Activated CD4-positive, alpha-beta T cell treated with anti-CD3 and anti-CD28 coated beads, Interleukin-2, amount 10 ng/mL, durations not matched to agents 7 days and 5 days (primary cell): ENCODE measurements at places on chromosomes 12 and 14. TPM values are rescaled to one million over a fixed set of nuclear protein-coding genes. Genes with fewer than 3 reads are reported as not detected.

Gene SLCO1B1
- not detected for total RNA-seq

Gene CD163
- not detected for total RNA-seq

Gene RAB35
- total RNA-seq: 76.5 TPM

Gene AJUBA
- total RNA-seq: 1.4 TPM

Gene DAO
- total RNA-seq: not detected

Gene KLRC2
- total RNA-seq: not detected

DNA sequence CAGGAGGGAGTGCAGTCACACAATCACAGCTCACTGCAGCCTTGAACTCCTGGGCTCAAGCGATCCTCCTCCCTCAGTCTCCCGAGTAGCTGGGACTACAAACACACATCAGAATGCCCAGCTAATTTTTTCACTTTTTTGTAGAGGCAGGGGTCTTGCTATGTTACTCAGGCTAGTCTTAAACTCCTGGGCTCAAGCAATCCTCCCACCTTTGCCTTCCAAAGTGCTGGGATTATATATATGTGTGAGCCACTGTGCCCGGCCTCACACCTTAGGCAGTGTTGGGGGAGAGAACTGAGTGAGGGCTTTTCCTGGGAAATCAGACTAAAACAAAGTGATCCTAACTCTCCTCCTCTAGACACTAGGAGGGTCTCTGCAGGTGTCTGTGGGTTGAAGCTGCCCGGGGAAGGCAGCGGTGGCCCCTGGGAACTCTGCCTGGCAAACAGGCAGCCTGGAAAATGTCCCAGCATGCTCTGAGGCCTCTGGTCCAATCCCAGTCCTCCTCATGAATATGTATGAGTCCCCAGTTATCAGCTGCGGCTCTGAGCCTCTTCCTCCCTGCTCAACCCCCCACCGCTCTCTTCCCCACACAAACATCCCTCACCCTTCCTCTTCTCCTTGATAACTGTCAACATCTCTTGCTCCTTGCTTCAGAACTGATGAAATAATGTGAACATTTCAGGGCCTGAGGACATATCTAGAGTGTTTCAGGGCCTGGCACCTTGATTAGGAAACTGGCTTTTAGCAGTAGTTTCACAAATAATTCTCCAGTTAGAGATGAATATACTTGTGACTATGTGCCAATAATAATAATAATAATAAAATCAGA, 7.9 kb upstream of the NAA25 start:
- H3K4me3 ChIP-seq: peak overlapping the region; percentile 23
- H3K27me3 ChIP-seq: peaks cover 2% of the 10 kb centered on the region
- H3K27ac ChIP-seq: peak overlapping the region; percentile 66
- H3K36me3 ChIP-seq: no peaks in the 10 kb centered on the region
- peak; percentile 26 for DNase-seq

DNA sequence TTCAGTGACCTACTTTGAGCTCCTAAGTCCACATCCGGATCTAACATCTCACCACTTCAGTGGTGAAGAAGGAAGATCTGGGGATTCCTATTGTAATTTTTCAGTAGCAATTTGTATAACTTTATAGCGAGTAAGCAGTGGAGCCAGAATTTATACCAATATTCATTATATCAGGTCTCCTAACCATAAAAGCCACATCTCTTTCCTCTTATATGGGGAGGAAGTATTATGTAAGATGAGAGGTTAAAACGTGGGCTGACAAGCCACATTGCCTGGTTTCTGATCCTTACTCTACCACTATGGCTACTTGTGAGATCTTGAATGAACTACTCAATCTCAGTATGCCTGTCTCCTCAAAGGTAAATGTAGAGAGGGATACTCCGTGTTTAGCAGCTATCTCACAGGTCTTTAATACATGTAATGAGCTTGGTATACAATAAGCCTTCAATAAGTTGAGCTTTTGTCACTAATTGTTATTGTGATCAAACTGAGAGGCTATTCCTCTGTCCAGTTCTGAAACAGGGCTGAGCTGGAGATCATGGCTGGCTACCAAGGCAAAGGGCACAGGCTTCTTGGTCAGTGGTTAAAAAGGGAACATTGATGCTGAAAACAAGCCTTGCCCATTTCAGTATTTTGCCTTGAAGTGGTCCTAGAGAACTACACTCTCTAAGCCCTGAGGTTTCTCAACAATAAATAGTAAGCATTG, 3.3 kb upstream of the TMEM117 start:
- no peak overlapping the region for H3K4me3 ChIP-seq
- H3K36me3 ChIP-seq: no peaks in the 10 kb centered on the region
- peak; percentile 16 for DNase-seq
- no peak overlapping the region for H3K27ac ChIP-seq
- H3K4me1 ChIP-seq: peaks cover 29% of the 10 kb centered on the region
- H3K27me3 ChIP-seq: peaks cover 26% of the 10 kb centered on the region

DNA sequence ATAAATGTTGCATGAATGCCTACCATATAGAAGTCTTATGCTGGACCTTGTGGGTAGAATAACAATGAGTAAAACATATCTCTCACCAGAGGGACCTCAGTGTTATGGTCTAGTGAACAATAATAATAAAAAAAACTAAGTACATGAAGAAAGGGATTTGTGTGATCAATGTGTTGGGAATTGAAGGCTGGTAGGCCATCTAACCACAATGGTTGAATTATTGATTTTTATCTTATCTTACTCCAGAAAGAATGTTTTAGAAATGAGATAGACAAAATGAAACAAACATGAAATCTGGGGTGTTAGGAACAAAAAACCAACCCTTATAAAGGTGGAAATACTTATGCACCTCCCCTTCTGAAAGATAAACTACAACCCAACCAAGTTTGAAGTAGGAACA, 243.9 kb upstream of the LRIG3 start:
- no peaks in the 10 kb centered on the region for H3K4me1 ChIP-seq
- H3K36me3 ChIP-seq: no peaks in the 10 kb centered on the region
- H3K4me3 ChIP-seq: no peak overlapping the region
- peaks cover 4% of the 10 kb centered on the region for H3K27me3 ChIP-seq
- no peak for DNase-seq

- H3K27me3 ChIP-seq: peaks cover 16% of the 10 kb centered on the region
- H3K4me1 ChIP-seq: peaks cover 37% of the 10 kb centered on the region
- H3K36me3 ChIP-seq: peaks cover 16% of the 10 kb centered on the region
Measured at GRCh38 chr12:27437839-27438238, 8.7 kb upstream of the SMCO2 start.

DNA sequence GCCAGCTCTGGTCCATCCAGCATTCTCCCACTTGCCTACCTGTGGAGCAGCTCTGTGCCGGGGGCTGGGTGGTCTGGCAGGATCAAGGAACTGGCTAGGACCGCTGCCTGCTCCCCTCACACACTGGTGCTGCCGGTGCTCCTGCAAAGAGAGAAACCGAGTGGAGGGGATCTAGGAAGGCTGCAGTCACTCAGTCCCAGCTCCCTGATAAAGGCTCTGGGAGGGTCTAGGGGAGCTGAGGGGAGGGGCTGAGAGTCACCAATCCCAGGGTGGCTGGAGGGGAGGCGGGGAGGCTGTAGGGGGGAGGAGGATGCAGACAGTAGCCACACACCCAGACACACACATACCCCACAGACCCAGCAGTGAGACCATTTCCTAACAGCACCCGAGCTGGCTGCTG, at the start of gene TAC3:
TAC3 (minus strand) TSS at position 182 of the 400 bp plus-strand sequence. CDS start 732 bp downstream, outside the sequence.
- H3K4me3 ChIP-seq: no peak within 1 kb of the TSS
- H3K4me1 ChIP-seq: peaks cover 31% of the 10 kb centered on the region
- no peaks in the 10 kb centered on the region for H3K36me3 ChIP-seq
- H3K27ac ChIP-seq: no peak within 1 kb of the TSS
- peaks cover 17% of the 10 kb centered on the region for H3K27me3 ChIP-seq
- no peak for DNase-seq

GRCh38 chr14:22095860-22096513, 422.4 kb upstream of the OR4E1 start:
- no peaks in the 10 kb centered on the region for H3K36me3 ChIP-seq
- H3K27me3 ChIP-seq: no peaks in the 10 kb centered on the region
- H3K4me1 ChIP-seq: peaks cover 64% of the 10 kb centered on the region

- H3K27ac ChIP-seq: no peak overlapping the region
- H3K27me3 ChIP-seq: no peaks in the 10 kb centered on the region
- H3K4me1 ChIP-seq: no peaks in the 10 kb centered on the region
- DNase-seq: no peak
- peaks cover 36% of the 10 kb centered on the region for H3K36me3 ChIP-seq
Measured at GRCh38 chr12:123171967-123172366, 21.1 kb upstream of the PITPNM2 start.

- no peaks in the 10 kb centered on the region for H3K36me3 ChIP-seq
- peak overlapping the region; percentile 64 for H3K27ac ChIP-seq
- DNase-seq: peak; percentile 32
- no peaks in the 10 kb centered on the region for H3K27me3 ChIP-seq
- peak overlapping the region; percentile 12 for H3K4me3 ChIP-seq
- H3K4me1 ChIP-seq: peaks cover 14% of the 10 kb centered on the region
Measured at GRCh38 chr12:7937833-7938506, 2.0 kb upstream of the SLC2A3 start.

DNA sequence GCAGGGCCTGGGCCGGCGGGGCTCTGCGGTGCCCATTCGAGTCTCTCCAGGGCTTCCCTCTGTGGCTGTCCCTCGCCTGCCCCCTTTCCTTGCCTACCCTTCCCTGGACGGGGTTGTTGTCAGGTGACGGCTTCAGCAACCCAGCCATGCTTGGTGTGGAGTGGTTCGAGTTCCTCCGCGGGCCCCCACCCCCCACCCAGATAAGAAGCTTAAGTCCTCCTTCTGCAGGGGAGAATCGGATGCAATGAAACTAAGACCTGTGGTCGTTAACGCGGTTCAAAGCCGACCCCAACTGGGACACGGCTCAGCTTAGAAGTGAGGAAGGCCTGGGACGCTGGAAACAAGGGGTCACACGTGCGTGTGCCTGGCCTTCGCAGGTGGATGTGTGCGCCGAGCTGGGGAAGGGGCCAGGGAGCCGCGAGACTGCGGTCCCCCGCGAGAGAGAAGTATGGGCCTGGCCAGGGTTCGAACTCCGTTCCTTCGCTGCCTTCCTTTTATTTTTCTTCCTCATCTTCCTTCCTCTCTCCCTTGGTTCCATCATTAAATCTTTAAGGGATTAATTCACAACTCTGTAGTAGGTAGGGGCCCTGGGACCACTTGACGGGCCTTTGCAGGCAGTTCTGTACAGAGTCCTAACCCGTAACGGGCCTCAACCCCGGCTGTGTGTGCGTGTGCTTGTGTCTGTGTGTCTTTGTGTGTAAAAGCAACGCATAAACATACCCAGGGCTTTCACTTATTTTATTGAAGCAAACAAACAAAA, 3.5 kb downstream of the TTC6 start:
- H3K36me3 ChIP-seq: peaks cover 9% of the 10 kb centered on the region
- no peak for DNase-seq
- peaks cover 9% of the 10 kb centered on the region for H3K4me1 ChIP-seq
- H3K4me3 ChIP-seq: peak overlapping the region; percentile 32
- H3K27ac ChIP-seq: peak overlapping the region; percentile 57
- peaks cover 73% of the 10 kb centered on the region for H3K27me3 ChIP-seq

GRCh38 chr12:117408161-117408791, 46.9 kb upstream of the NOS1 start:
- H3K4me3 ChIP-seq: no peak overlapping the region
- no peaks in the 10 kb centered on the region for H3K36me3 ChIP-seq
- no peaks in the 10 kb centered on the region for H3K27me3 ChIP-seq

DNA sequence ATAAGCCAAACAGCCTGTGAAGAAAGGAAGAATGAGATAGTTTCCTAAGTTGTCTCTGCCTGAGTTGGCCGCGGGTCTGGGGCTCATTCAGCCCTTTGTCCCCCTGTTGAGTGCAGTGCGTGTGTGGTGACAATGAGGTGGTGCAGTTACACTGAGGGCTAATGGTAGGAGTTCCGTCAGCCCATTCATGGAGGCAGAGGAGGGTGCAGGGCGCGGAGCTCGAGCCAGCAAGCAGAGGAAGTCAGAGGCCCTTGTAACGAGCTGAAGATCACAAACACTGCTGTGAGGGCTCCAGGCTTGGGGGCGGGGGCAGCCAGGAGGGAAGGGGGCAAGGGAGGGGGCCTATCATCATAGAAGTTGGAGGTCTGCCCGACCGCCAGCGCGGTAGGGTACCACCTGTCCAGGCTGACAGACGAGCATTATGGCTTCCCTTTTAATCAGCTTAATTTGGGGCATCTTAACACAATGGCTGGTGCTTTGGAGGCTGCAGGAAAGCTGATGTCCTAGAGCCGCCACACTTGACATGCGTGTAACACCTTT, 20.5 kb downstream of the CCND2 start:
- no peak for DNase-seq
- H3K27me3 ChIP-seq: no peaks in the 10 kb centered on the region
- H3K36me3 ChIP-seq: peaks cover 76% of the 10 kb centered on the region
- peaks cover 69% of the 10 kb centered on the region for H3K4me1 ChIP-seq
- H3K27ac ChIP-seq: peak overlapping the region; percentile 86

GRCh38 chr12:56114084-56114483, 2.3 kb upstream of the RPL41 start:
- H3K4me3 ChIP-seq: no peak overlapping the region
- peaks cover 61% of the 10 kb centered on the region for H3K36me3 ChIP-seq
- no peak for DNase-seq
- no peak overlapping the region for H3K27ac ChIP-seq

DNA sequence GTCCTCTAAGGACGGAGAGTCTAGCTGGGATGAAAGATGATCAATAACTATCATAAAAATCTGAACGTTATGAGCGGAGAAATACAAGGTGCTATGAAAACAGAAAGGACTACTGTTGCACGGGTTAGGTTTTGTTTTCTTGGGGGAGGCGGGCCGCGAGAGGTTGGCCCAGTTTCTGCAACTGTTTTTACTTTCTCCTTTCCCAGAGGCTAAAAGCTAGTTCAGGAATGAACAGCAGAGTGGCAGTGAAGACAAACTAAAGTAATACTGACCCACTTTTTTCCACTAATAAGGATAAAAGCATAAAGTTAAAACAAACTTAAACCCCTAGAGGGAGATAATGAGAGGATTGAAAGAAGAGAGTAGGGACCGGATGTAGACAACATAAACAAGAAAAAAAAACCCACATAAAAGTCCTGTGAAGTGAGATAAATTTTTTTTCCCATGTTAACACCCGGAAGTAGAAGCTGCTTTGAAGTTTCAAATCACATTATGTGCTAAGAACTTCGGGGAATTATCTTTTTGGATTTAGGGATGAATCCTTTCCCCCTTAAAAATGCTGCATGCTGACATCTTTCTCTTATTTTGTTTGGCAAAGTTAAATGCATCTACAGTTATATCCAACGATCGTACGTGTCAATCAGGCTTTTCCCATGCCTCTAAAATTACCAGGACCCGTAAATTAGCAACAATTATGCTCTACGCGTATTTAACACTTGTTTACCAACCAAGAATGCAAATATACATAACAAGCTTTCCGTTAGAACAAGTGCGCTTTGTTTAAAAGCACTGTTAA, 1.0 kb upstream of the CDK17 start:
- peaks cover 40% of the 10 kb centered on the region for H3K4me1 ChIP-seq
- DNase-seq: peak; percentile 56
- H3K4me3 ChIP-seq: peak overlapping the region; percentile 88
- peak overlapping the region; percentile 96 for H3K27ac ChIP-seq
